ENCODE measurements at places on chromosomes 12 and 14. TPM values are rescaled to one million over a fixed set of nuclear protein-coding genes. Genes with fewer than 3 reads are reported as not detected.

The MYF6 gene
- total RNA-seq: not detected

The LALBA gene
- total RNA-seq: not detected

The TAS2R7 gene
- not detected for total RNA-seq

The TDRD9 gene
- 0.83 TPM for total RNA-seq

The KRT6C gene
- not detected for total RNA-seq

The ABCC9 gene
- total RNA-seq: 54.8 TPM

The SLC25A21 gene
- total RNA-seq: not detected

The GPD1 gene
- total RNA-seq: 0.20 TPM

The NGDN gene
- 38.0 TPM for total RNA-seq

The KLHL33 gene
- total RNA-seq: under 0.01 TPM

The DAAM1 gene
- 38.0 TPM for total RNA-seq

The MMP19 gene
- total RNA-seq: 30.9 TPM

The CD27 gene
- 0.55 TPM for total RNA-seq

The SLCO1B3 gene
- not detected for total RNA-seq

The NPAS3 gene
- total RNA-seq: 12.7 TPM

The CISTR gene
- not detected for total RNA-seq

The APAF1 gene
- total RNA-seq: 9.4 TPM

The CABP1 gene
- total RNA-seq: not detected

The PTHLH gene
- total RNA-seq: 0.62 TPM

The AGAP2 gene
- total RNA-seq: 0.69 TPM

DNA sequence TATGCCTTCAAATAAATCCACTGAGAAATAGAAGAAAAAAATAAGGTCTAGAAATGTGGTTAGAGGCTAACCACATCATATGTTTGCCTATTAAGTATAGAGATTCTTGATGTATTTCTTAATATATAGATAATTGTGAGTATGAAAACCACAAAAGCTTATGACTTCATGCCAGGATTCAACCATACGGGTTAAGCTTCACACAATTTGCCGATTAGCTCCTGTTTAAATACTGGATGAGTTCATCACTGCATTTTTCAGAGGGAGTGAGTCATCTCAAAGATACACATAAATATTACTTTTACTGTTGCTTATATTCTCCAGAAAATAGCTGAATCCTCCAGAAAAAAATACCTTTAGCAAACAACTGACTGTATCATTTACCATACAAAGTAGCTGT is 79.6 kb downstream of the RPL10L start:
- H3K36me3 ChIP-seq: no peaks in the 10 kb centered on the region
- no peak for DNase-seq
- peaks cover 2% of the 10 kb centered on the region for H3K4me1 ChIP-seq
- no peak overlapping the region for H3K27ac ChIP-seq
- H3K27me3 ChIP-seq: no peaks in the 10 kb centered on the region

DNA sequence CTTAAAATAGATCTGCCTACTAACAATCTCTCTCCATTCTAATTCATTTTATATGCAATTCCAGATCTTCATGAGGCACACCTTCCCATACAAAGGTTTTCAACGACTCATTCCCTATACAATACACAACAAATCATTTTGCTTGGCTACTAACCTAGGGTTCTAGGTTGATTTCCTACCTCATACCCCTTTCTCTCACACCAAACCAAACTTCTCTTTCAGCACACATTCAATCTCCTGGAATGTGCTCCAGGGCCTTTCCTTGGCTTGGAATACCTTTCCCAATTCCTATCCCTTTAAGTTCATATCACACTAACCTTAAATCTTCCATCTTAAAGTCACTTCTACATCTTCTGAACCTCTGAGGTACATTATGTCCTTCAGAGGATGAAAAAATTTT is 38.7 kb upstream of the MTERF2 start:
- H3K4me1 ChIP-seq: no peaks in the 10 kb centered on the region
- no peak for DNase-seq
- H3K36me3 ChIP-seq: no peaks in the 10 kb centered on the region
- no peak overlapping the region for H3K27ac ChIP-seq

DNA sequence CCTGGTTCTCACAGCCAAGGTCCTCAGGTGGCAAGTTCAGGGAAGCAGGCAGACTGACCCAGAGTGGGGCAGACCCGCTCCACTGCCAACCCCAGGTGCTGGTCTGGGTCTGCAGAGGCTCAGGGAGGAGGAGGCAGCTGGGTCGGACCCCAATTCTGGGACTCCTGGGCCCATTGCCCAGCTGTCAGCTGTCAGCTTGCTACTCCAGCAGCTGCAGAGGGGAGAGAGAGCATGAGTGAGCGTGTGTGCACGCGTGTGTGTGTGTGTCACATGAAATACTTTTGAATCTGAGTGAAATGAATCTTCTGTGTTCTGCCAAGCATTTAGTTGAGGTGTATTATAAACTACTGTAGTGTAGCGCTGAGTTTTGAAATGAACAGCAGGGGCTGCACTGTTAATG is 30.8 kb downstream of the XRCC3 start:
- H3K27ac ChIP-seq: no peak overlapping the region
- no peak for DNase-seq
- peaks cover 8% of the 10 kb centered on the region for H3K4me1 ChIP-seq
- no peaks in the 10 kb centered on the region for H3K27me3 ChIP-seq
- H3K36me3 ChIP-seq: no peaks in the 10 kb centered on the region

- no peaks in the 10 kb centered on the region for H3K4me1 ChIP-seq
- no peak overlapping the region for H3K4me3 ChIP-seq
- H3K27me3 ChIP-seq: no peaks in the 10 kb centered on the region
- DNase-seq: no peak
- no peak overlapping the region for H3K27ac ChIP-seq
These were observed 53.5 kb downstream of the FSCB start for GRCh38 chr14:44453433-44454171.

- DNase-seq: no peak
- no peaks in the 10 kb centered on the region for H3K36me3 ChIP-seq
- no peaks in the 10 kb centered on the region for H3K27me3 ChIP-seq
- H3K27ac ChIP-seq: no peak overlapping the region
- no peak overlapping the region for H3K4me3 ChIP-seq
- no peaks in the 10 kb centered on the region for H3K4me1 ChIP-seq
These were observed 47.0 kb upstream of the OR6J1 start for GRCh38 chr14:22691171-22691570.

- no peaks in the 10 kb centered on the region for H3K4me1 ChIP-seq
- no peak for DNase-seq
- no peak overlapping the region for H3K27ac ChIP-seq
- no peak overlapping the region for H3K4me3 ChIP-seq
- no peaks in the 10 kb centered on the region for H3K36me3 ChIP-seq
These were observed 593.0 kb downstream of the SOX5 start for GRCh38 chr12:23356440-23356839.

- no peak overlapping the region for H3K27ac ChIP-seq
- no peak overlapping the region for H3K4me3 ChIP-seq
- H3K36me3 ChIP-seq: no peaks in the 10 kb centered on the region
- no peaks in the 10 kb centered on the region for H3K27me3 ChIP-seq
These were observed 15.2 kb upstream of the CCT2 start for GRCh38 chr12:69570000-69570516.

DNA sequence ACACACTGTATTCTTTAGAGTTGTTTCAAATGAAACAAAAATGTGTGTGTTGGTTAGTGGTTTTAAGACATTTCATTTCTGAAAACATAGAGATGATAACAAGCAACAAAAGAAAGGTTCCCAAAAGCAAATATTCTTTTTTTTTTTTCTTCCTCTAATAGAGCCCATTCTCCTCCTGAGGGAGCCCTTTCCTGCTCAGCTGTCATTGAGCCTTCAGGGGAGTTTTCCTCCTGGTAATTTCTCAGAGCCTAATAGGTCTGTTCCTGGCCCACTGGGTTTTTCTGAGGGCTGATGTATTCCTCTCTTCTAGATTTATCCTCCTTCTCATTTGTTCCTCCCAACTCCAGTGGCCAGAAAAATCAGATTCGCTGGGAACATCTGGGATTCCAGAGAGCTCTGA is 654.5 kb downstream of the NOVA1 start:
- H3K36me3 ChIP-seq: no peaks in the 10 kb centered on the region
- H3K4me1 ChIP-seq: no peaks in the 10 kb centered on the region
- DNase-seq: no peak
- no peak overlapping the region for H3K4me3 ChIP-seq

GRCh38 chr12:89244536-89244935 is 107.8 kb downstream of the DUSP6 start:
- no peaks in the 10 kb centered on the region for H3K36me3 ChIP-seq
- H3K4me3 ChIP-seq: no peak overlapping the region
- peaks cover 2% of the 10 kb centered on the region for H3K4me1 ChIP-seq
- H3K27ac ChIP-seq: no peak overlapping the region
- no peaks in the 10 kb centered on the region for H3K27me3 ChIP-seq
- DNase-seq: no peak

DNA sequence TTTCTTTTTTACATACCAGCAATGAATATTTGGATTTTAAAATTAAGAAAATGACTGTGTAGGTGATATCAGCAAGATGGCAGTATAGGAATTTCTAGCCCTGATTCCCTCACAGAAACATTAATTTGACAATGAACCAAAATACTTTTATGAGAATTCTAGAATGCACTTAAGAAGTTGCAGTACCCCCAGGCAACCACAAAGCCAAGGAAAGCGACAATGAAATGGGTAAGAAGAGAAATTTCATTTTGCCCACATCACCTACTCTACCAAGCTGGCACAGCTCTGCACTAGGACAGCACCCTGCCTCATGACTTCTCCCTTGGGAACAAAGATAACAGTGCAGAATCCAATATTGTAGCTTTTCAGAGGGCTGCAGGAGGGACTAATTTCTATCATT is 6.6 kb downstream of the OR9K2 start:
- no peak overlapping the region for H3K4me3 ChIP-seq
- H3K27ac ChIP-seq: no peak overlapping the region
- H3K36me3 ChIP-seq: no peaks in the 10 kb centered on the region
- H3K27me3 ChIP-seq: no peaks in the 10 kb centered on the region

DNA sequence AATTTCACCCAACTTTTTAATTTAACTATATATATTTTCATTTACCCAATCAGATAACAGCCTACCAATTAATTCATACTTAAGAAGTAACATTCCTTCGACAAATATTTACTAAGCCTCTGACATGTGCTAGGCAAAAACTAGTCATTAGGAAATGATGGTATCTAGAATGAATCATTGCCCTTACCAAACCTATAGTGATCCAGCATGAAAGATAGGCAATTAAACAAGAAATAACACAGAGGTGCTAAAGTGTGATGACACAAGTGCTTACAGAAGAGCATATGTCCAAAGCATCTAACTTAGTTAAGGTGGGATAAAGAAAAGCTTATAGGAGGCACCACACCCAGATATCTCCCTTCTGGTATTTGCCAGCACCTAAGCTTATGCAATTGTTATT is 166.5 kb upstream of the RASSF8 start:
- no peak overlapping the region for H3K4me3 ChIP-seq
- H3K27ac ChIP-seq: no peak overlapping the region
- H3K36me3 ChIP-seq: no peaks in the 10 kb centered on the region
- H3K4me1 ChIP-seq: peaks cover 6% of the 10 kb centered on the region

DNA sequence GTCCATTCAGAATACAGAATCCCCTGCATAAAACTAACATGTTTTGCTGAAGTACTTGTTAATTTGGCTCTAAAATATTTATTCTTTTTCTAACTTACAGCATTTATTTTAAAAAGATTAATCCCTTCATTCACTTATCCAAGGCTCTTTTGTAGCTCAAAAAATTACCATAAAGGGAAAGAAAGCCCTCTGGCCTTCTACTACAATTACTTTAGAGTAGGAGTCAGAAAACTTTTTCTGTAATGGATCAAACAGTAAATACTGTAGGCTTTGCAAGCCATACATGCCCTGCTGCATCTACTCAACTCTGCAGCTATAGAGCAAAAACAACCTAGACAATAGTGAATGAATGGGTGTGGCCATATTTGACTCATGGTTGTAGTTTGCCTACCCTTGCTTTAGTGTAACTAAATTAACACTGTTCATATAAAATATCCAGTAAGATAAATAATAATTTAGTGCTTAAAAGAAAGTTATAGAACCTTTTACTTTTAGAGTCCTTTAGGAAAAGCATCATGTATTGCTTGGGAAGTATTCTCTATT is 74.2 kb upstream of the ZFP36L1 start:
- no peak overlapping the region for H3K4me3 ChIP-seq
- no peaks in the 10 kb centered on the region for H3K27me3 ChIP-seq
- DNase-seq: no peak
- H3K4me1 ChIP-seq: no peaks in the 10 kb centered on the region
- H3K36me3 ChIP-seq: no peaks in the 10 kb centered on the region
- no peak overlapping the region for H3K27ac ChIP-seq

GRCh38 chr14:60420050-60420449 is 65.8 kb downstream of the C14orf39 start:
- no peak for DNase-seq
- no peak overlapping the region for H3K27ac ChIP-seq
- H3K27me3 ChIP-seq: no peaks in the 10 kb centered on the region
- H3K4me1 ChIP-seq: no peaks in the 10 kb centered on the region
- no peaks in the 10 kb centered on the region for H3K36me3 ChIP-seq

- H3K4me1 ChIP-seq: no peaks in the 10 kb centered on the region
- H3K27ac ChIP-seq: no peak overlapping the region
- no peaks in the 10 kb centered on the region for H3K36me3 ChIP-seq
- DNase-seq: no peak
- no peaks in the 10 kb centered on the region for H3K27me3 ChIP-seq
These were observed 24.8 kb upstream of the IFNG-AS1 start for GRCh38 chr12:67964456-67964855.

- H3K36me3 ChIP-seq: no peaks in the 10 kb centered on the region
- DNase-seq: no peak
- no peak overlapping the region for H3K4me3 ChIP-seq
- no peaks in the 10 kb centered on the region for H3K27me3 ChIP-seq
- H3K27ac ChIP-seq: no peak overlapping the region
These were observed 208.1 kb downstream of the PTPRO start for GRCh38 chr12:15530361-15530760.

GRCh38 chr14:35220920-35221319 is 71.3 kb upstream of the PSMA6 start:
- no peaks in the 10 kb centered on the region for H3K36me3 ChIP-seq
- H3K4me1 ChIP-seq: no peaks in the 10 kb centered on the region
- H3K27me3 ChIP-seq: no peaks in the 10 kb centered on the region
- no peak for DNase-seq

GRCh38 chr12:97184127-97184773 is 277.2 kb downstream of the NEDD1 start:
- no peak overlapping the region for H3K27ac ChIP-seq
- no peak overlapping the region for H3K4me3 ChIP-seq
- DNase-seq: no peak
- H3K36me3 ChIP-seq: no peaks in the 10 kb centered on the region

GRCh38 chr12:33111850-33112249 is 215.3 kb upstream of the PKP2 start:
- H3K4me3 ChIP-seq: no peak overlapping the region
- H3K27me3 ChIP-seq: no peaks in the 10 kb centered on the region
- no peak for DNase-seq
- no peaks in the 10 kb centered on the region for H3K36me3 ChIP-seq
- H3K4me1 ChIP-seq: no peaks in the 10 kb centered on the region

DNA sequence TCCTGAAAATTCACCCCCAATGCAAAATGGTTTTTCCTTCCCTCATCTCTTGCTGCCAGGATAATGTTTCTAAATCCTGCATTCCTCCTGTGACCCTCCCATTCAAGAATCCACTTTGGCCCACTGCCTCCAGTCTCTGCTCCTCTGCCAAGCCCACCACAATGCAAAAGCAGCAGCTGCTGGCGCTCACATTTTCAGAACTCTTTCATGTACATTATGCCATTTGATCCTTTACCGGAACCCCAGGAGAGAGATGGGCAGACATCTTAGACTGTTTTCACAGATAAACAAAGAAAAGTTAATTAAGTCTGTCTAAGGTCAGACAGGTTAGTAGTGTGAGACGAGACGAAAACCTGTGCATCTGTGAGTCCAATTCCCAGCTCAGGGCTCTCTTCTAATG is 12.9 kb downstream of the LRIG3 start:
- DNase-seq: no peak
- H3K27ac ChIP-seq: no peak overlapping the region
- H3K4me1 ChIP-seq: peaks cover 3% of the 10 kb centered on the region
- H3K36me3 ChIP-seq: no peaks in the 10 kb centered on the region
- H3K4me3 ChIP-seq: no peak overlapping the region
